ENCODE measurements at places on chromosomes 7 and 10. TPM values are rescaled to one million over a fixed set of nuclear protein-coding genes. Genes with fewer than 3 reads are reported as not detected.

Gene LIPJ
- not detected for total RNA-seq

Gene OR9A2
- total RNA-seq, result not detected

Gene AKR1D1
- not detected for total RNA-seq

Gene MAD1L1
- 40.4 TPM for total RNA-seq

Gene IRF5
- total RNA-seq, result 12.2 TPM

Gene ZNF680
- total RNA-seq, result 6.5 TPM

Gene COBL
- 9.5 TPM for total RNA-seq

Gene TFR2
- total RNA-seq, result 1.1 TPM

Gene STRIP2
- total RNA-seq, result 0.76 TPM

Gene TRIM73
- total RNA-seq, result 1.9 TPM

Gene HOGA1
- 1.0 TPM for total RNA-seq

Gene STOX1
- total RNA-seq, result 1.5 TPM

Gene ZCWPW1
- 1.9 TPM for total RNA-seq

Gene SRRM3
- 8.2 TPM for total RNA-seq

Gene TIMM23B
- 6.6 TPM for total RNA-seq

Gene KCNIP2
- total RNA-seq, result not detected

Gene FLNC
- 27.3 TPM for total RNA-seq

Gene SLC13A1
- total RNA-seq, result not detected

- H3K27me3 ChIP-seq, result no peaks in the 10 kb centered on the region
- no peak overlapping the region for H3K4me3 ChIP-seq
- DNase-seq, result no peak
- H3K4me1 ChIP-seq, result peaks cover 17% of the 10 kb centered on the region
- H3K27ac ChIP-seq, result no peak overlapping the region
These were observed 163.8 kb downstream of the ELMO1 start for GRCh38 chr7:37284805-37285231.

DNA sequence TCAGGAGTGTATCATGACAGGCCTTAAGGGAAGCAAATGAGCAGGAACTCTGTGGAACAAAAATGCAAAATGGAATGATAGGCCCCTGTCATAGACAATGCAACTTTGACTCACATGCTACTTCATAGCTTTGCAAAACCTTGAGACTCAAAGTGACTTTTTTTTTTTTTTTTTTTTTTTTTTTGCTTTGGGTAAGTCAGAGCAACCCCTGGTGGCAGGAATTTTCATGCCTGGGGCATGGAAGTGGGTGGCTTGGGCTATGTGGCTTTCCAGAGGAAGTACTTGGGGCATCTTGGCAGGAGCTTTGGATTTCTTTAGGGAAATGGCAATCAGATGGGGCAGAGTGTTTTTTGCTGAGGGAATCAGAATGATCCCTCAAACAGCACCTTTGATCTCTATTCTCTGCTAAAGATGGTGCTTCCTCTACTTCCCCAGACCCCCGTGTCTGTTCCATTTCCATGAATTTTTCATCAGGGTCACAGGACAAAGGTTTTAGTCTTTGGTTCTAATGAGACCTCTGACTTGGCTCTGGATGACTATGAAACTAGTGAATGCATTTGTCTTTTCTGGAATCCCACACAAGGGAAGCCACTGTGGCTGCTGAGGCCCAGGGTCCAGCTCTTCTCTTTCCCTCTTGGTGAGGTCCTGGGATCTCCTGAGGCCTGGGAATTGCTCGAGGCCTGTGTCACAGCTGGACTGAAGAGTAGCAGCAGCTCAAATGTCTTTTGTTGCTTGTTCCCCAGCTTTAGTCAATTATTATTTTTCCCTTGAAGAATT, 62.8 kb downstream of the TACC2 start:
- peak overlapping the region; percentile 60 for H3K27ac ChIP-seq
- H3K4me1 ChIP-seq, result peaks cover 14% of the 10 kb centered on the region
- no peak for DNase-seq
- H3K36me3 ChIP-seq, result no peaks in the 10 kb centered on the region
- H3K4me3 ChIP-seq, result no peak overlapping the region
- H3K27me3 ChIP-seq, result no peaks in the 10 kb centered on the region

GRCh38 chr10:23174074-23174976, 17.8 kb upstream of the PTF1A start:
- peaks cover 11% of the 10 kb centered on the region for H3K27me3 ChIP-seq
- no peak for DNase-seq
- H3K4me1 ChIP-seq, result no peaks in the 10 kb centered on the region

- DNase-seq, result no peak
- no peaks in the 10 kb centered on the region for H3K36me3 ChIP-seq
- H3K27me3 ChIP-seq, result peaks cover 51% of the 10 kb centered on the region
- H3K4me1 ChIP-seq, result peaks cover 2% of the 10 kb centered on the region
- H3K27ac ChIP-seq, result no peak overlapping the region
These were observed 111.3 kb upstream of the CARD11 start for GRCh38 chr7:3154881-3155494.

GRCh38 chr7:30379741-30380140, 95.3 kb downstream of the ZNRF2 start:
- no peaks in the 10 kb centered on the region for H3K36me3 ChIP-seq
- H3K27ac ChIP-seq, result no peak overlapping the region
- H3K4me1 ChIP-seq, result no peaks in the 10 kb centered on the region
- DNase-seq, result no peak
- H3K27me3 ChIP-seq, result no peaks in the 10 kb centered on the region

- H3K4me1 ChIP-seq, result peaks cover 28% of the 10 kb centered on the region
- H3K27me3 ChIP-seq, result no peaks in the 10 kb centered on the region
- peak overlapping the region; percentile 51 for H3K27ac ChIP-seq
These were observed 22.8 kb downstream of the GNA12 start for GRCh38 chr7:2821161-2821841.

DNA sequence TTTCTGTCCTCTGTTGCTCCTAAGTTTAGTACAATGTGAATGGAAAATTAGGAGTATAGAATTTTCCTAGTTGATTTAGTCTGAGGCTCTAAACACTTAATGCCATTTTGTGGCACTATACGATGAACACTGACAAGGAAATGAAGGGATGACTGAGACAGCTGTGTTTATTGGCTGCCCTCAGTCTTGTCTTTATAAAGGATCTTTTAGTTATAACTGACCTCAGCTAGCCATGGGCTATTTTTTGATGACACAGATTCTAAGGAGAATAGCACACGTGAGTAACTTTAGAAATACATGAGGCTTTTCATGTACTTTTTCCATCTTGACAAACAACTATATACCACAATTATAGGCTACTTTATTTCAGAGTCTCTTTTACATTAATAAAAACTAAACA, 113.7 kb downstream of the PRKG1 start:
- H3K4me1 ChIP-seq, result no peaks in the 10 kb centered on the region
- no peak for DNase-seq
- H3K27ac ChIP-seq, result no peak overlapping the region
- H3K4me3 ChIP-seq, result no peak overlapping the region
- no peaks in the 10 kb centered on the region for H3K36me3 ChIP-seq
- H3K27me3 ChIP-seq, result no peaks in the 10 kb centered on the region

- no peaks in the 10 kb centered on the region for H3K4me1 ChIP-seq
- no peaks in the 10 kb centered on the region for H3K27me3 ChIP-seq
- H3K4me3 ChIP-seq, result no peak overlapping the region
These were observed 375.5 kb upstream of the LRRTM3 start for GRCh38 chr10:66550351-66550750.

- H3K4me1 ChIP-seq, result peaks cover 50% of the 10 kb centered on the region
- no peak for DNase-seq
- no peaks in the 10 kb centered on the region for H3K36me3 ChIP-seq
These were observed 3.2 kb downstream of the SNCG start for GRCh38 chr10:86961481-86962091.

GRCh38 chr10:99658622-99659030, 683 bp upstream of the ENTPD7 start:
- peak overlapping the region; percentile 82 for H3K27ac ChIP-seq
- DNase-seq, result peak; percentile 27
- H3K4me3 ChIP-seq, result peak overlapping the region; percentile 79
- H3K4me1 ChIP-seq, result peaks cover 80% of the 10 kb centered on the region
- no peaks in the 10 kb centered on the region for H3K36me3 ChIP-seq
- no peaks in the 10 kb centered on the region for H3K27me3 ChIP-seq

GRCh38 chr7:77967429-77967828, 168.9 kb downstream of the PHTF2 start:
- DNase-seq, result no peak
- H3K27ac ChIP-seq, result no peak overlapping the region
- H3K27me3 ChIP-seq, result no peaks in the 10 kb centered on the region
- H3K4me1 ChIP-seq, result no peaks in the 10 kb centered on the region
- no peaks in the 10 kb centered on the region for H3K36me3 ChIP-seq

DNA sequence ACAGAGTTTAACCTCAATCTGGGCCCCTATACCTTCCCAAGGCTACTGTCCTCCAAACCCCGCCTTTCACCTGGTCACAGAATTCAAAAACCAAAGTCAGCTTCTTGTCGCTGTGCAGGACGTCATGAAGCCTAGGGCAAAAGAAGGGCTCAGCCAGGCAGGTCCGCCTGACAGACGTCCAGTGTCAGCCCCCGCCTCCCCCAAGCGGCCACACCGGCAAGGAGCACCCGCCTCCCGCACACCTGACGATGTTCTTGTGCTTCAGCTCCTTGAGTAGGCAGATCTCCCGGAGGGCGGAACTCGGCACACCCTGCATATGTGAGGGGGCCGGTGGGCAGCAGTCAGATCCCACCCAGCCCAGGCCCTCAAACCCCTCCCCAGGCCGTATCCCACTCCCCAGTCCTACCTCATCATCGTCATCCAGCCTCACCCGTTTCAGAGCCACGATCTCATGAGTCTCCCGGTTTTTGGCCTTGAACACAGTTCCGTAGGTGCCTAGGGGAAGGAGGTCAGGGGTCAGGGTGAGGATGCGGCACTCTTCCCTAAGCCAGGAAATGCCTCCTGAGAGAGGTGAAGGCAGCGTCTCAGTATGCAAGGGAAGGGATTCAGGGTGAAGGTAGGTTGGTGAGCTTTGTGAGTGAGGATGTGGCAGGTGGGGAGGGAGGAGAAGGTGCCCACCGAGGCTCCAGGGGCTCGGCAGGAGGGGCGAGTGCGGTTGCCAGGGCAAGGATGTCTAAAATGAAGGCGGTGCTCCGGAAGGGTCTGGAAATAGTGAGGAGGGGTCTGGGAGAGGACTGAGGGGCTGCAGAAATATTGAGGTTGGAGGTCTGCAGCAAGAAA, 811 bp downstream of the CDK5 start:
- peak overlapping the region; percentile 56 for H3K4me3 ChIP-seq
- H3K27me3 ChIP-seq, result no peaks in the 10 kb centered on the region
- DNase-seq, result no peak
- H3K4me1 ChIP-seq, result peaks cover 32% of the 10 kb centered on the region

DNA sequence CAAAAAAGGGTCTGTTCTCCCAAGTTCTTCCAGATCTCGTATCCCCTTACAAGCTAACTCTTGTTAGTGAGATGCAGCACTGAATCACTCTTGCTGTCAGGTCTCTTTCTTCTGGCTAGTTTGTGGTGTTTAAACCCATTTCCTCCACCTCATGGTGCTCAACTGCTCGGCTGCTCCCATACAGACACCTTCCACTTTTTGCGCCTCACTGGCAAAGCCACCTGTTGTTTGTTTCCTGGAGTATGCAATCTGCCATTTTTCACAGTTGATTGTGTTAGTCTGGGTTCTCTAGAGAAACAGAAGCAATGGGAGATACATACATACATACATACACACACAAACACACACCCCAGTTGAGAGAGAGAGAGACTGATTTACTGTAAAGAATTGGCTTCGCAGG, 124.4 kb upstream of the SP8 start:
- no peaks in the 10 kb centered on the region for H3K27me3 ChIP-seq
- H3K4me1 ChIP-seq, result no peaks in the 10 kb centered on the region
- no peak overlapping the region for H3K27ac ChIP-seq

DNA sequence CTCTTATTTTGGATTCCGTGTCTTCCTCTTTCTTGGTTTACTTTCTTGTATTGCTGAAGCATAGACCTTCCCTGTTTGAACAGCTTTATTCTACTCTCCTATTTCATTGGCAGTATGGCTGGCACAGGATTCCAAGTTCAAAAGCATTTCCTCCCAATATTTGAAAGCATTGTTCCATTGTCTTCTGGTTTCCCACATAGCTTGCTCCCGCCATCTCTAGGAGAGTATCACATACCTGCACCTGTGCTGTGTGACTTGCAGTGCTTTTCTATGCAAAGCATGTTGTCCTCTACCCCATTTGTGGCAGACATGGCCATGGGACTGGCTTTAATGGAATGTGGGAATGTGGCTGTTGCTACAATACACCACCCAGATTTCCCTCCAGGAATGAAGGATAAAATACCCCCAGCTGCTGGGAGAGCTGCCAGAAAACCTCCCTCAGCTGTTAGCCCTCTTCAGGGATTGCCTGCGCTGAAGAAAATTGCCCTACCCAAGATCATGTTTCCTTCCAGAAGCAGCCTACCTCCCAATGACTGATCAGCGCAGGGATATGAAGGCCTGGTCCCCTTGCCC, 6.9 kb upstream of the MYOF start:
- no peaks in the 10 kb centered on the region for H3K27me3 ChIP-seq
- no peaks in the 10 kb centered on the region for H3K4me1 ChIP-seq
- H3K36me3 ChIP-seq, result no peaks in the 10 kb centered on the region
- no peak overlapping the region for H3K4me3 ChIP-seq

GRCh38 chr10:26468700-26469099, 30.6 kb downstream of the APBB1IP start:
- no peak for DNase-seq
- no peak overlapping the region for H3K4me3 ChIP-seq
- no peaks in the 10 kb centered on the region for H3K27me3 ChIP-seq
- no peaks in the 10 kb centered on the region for H3K36me3 ChIP-seq
- H3K27ac ChIP-seq, result no peak overlapping the region
- no peaks in the 10 kb centered on the region for H3K4me1 ChIP-seq

DNA sequence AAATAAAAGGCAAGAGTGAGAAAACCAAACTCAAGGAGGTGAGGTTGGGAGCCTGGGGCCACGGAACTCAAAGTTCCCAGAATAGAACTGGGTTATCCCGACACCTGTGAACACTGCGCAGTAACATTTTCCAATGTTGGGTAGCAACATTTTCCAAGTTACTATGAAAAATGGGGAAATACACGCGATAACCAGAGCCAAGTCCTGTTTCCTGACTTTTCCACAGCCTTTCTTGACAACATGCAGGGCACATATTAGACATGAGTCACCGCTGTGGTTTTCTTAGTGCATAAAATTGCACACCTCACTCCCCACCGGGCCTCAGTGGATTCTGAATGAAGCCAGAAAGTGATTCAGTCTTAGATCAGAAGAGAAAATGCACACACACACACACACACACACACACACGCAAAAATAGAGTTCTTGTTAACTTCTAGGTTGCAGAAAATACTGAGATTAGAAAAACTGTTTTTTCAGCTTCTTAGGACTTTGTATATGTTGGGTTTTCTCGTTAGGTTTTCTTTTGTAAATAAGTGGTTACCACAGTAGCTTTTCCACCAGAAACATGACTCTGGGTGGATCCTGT, 70.0 kb downstream of the CAMK1D start:
- H3K27me3 ChIP-seq, result no peaks in the 10 kb centered on the region
- H3K36me3 ChIP-seq, result no peaks in the 10 kb centered on the region
- H3K27ac ChIP-seq, result peak overlapping the region; percentile 64

GRCh38 chr10:96978621-96979154, 146.6 kb downstream of the LCOR start:
- DNase-seq, result no peak
- H3K27me3 ChIP-seq, result no peaks in the 10 kb centered on the region
- H3K4me1 ChIP-seq, result no peaks in the 10 kb centered on the region
- H3K36me3 ChIP-seq, result peaks cover 6% of the 10 kb centered on the region
- no peak overlapping the region for H3K27ac ChIP-seq

Measured in esophagus squamous epithelium (tissue), 5 donors.